HFFc6 (cell line): ENCODE measurements at places on chromosomes 12 and 14. TPM values are rescaled to one million over a fixed set of nuclear protein-coding genes. Genes with fewer than 3 reads are reported as not detected.

DNA sequence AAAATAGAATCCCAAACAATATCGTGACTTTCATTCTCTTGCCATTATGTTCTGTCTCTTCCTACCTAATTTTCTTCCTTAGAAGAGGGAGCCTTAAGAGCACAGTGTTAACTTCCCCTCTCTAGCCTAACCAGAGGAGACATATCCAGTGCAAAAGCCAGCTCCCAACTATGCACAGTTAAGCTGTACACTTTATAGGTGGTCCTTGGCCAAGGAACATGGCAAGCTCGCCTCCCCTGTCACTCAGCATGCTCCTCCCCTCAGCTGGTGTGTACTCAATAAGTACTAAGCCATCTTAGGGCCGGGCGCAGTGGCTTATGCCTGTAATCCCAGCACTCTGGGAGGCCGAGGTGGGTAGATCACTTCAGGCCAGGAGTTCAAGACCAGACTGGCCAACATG lies 255.1 kb upstream of the TMPO start:
- H3K36me3 ChIP-seq: no peaks in the 10 kb centered on the region
- DNase-seq: no peak
- H3K27ac ChIP-seq: no peak overlapping the region
- H3K27me3 ChIP-seq: no peaks in the 10 kb centered on the region
- H3K4me3 ChIP-seq: no peak overlapping the region

Gene KLRC1
- not detected in 3 replicates for total RNA-seq

Gene KHNYN
- total RNA-seq: 27.9 to 30.9 TPM (median 29.2 TPM) in 3 replicates

Gene PAWR
- 72.3 to 89.4 TPM (median 82.0 TPM) in 3 replicates for total RNA-seq

Gene MYF5
- not detected in 3 replicates for total RNA-seq

- H3K27me3 ChIP-seq: no peaks in the 10 kb centered on the region
- H3K4me1 ChIP-seq: peaks cover 15% of the 10 kb centered on the region
- no peak overlapping the region for H3K4me3 ChIP-seq
- no peak overlapping the region for H3K27ac ChIP-seq
These were observed 48.5 kb downstream of the SAV1 start for GRCh38 chr14:50619569-50620141.

GRCh38 chr12:55065535-55065934 lies 45.8 kb downstream of the NEUROD4 start:
- no peaks in the 10 kb centered on the region for H3K4me1 ChIP-seq
- H3K27ac ChIP-seq: no peak overlapping the region
- H3K4me3 ChIP-seq: no peak overlapping the region

Gene ATP23
- total RNA-seq: 2.8 to 5.4 TPM (median 4.0 TPM) in 3 replicates

GRCh38 chr14:82872494-82872893 lies 1338.8 kb upstream of the SEL1L start:
- peaks cover 2% of the 10 kb centered on the region; the same call in 1 of the 2 replicates for H3K27me3 ChIP-seq
- no peak overlapping the region for H3K4me3 ChIP-seq
- DNase-seq: no peak
- H3K4me1 ChIP-seq: no peaks in the 10 kb centered on the region

Gene CLEC4A
- total RNA-seq: 0.18 to 0.44 TPM (median 0.36 TPM) in 3 replicates

Gene TPPP2
- not detected in 3 replicates for total RNA-seq

DNA sequence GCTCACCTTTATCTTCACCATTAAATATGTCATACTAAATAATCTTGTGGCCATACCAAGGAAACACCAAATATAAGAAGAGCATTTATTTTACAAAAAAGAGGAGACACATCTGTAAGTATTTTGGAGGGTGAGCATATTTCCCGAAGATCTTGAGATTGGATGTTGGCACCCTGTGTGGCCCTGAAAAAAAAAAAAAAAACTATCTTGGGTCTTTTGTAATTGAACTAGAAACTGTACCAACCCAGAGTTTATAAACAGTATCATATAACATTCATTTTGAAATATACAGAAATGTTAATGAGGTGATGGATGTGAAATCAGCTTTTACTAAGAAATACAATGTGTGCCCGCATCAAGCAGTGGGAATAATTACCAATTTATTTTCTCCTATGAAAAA lies 104.0 kb upstream of the FRMD6 start:
- peaks cover 79% of the 10 kb centered on the region for H3K4me1 ChIP-seq
- no peaks in the 10 kb centered on the region for H3K27me3 ChIP-seq
- peak overlapping the region; percentile 91 for H3K27ac ChIP-seq
- H3K36me3 ChIP-seq: peaks cover 15% of the 10 kb centered on the region
- peak overlapping the region; percentile 74 for H3K4me3 ChIP-seq

Gene TAC3
- not detected in 3 replicates for total RNA-seq

Gene SVOP
- not detected in 3 replicates for total RNA-seq

DNA sequence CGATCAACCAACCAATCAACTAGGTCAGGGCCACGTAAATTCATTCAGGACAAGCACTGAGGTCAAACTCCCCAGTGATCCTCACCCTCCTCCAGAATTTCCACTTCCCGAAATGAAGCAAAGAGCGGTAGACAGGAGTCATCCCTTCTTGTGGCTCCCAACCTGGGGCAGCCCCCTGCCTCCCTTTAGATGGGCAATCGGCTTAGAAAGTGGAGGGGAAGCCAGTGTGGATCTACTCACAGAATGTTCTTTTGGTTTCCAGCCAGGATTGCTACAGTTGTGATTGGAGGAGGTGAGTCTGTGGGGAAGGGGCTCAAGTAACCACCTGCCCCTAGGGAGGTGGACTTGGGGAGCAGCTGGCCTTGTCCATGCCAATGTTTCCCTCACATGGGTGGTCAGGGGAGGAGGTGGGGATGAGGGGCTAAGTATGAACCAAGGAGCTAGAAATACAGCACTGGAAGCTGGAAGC lies 4.1 kb downstream of the IFI27 start:
- H3K27me3 ChIP-seq: peaks cover 19% of the 10 kb centered on the region
- no peak for DNase-seq
- no peak overlapping the region for H3K4me3 ChIP-seq
- H3K4me1 ChIP-seq: peaks cover 17% of the 10 kb centered on the region

DNA sequence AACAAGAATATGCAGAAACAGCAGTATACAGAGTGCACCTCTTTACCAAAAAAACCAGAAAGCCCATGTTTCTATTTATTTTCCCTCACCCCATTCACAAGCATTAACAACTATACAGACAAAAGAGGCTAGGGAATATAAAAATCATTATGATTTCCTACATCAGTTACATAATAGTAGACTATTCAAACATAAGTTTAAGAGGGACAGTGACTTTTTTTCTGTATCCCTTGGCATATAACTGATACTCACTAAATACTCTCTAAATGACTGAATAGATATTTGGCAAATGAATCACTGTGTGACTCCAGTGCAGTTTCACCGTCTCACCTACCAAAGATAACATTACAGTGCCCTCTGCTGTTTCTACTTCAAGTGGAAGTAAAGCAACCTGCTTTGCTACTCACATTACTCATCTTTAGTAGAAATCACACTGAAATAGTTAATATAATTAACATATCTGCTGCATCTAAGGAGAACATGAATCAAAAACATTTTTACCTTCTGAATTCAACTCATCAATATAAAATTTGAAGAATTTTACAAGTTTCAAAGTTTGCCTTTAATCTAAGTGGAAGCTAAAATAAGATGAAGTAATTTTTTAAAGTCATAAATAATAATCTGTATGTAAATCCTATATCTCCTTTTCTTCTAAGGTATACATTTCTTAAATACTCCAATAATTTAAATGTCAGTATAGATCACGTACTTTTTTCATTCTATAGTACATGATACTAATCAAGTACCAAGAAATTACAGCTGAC lies 103.8 kb downstream of the OSBPL8 start:
- H3K4me3 ChIP-seq: peak overlapping the region; percentile 47; the same call in 1 of the 2 replicates
- peaks cover 49% of the 10 kb centered on the region for H3K4me1 ChIP-seq
- H3K27ac ChIP-seq: peak overlapping the region; percentile 74
- H3K27me3 ChIP-seq: no peaks in the 10 kb centered on the region
- H3K36me3 ChIP-seq: peaks cover 8% of the 10 kb centered on the region

GRCh38 chr12:101459642-101460346 lies 15.3 kb upstream of the SPIC start:
- DNase-seq: peak; percentile 8
- H3K4me3 ChIP-seq: peak overlapping the region; percentile 19; the same call in 1 of the 2 replicates
- no peaks in the 10 kb centered on the region for H3K36me3 ChIP-seq
- peaks cover 2% of the 10 kb centered on the region; the same call in 1 of the 2 replicates for H3K27me3 ChIP-seq

Gene ALDH2
- total RNA-seq: 15.7 to 41.6 TPM (median 40.8 TPM) in 3 replicates

- peaks cover 12% of the 10 kb centered on the region for H3K36me3 ChIP-seq
- H3K27me3 ChIP-seq: peaks cover 7% of the 10 kb centered on the region
- peaks cover 32% of the 10 kb centered on the region for H3K4me1 ChIP-seq
- no peak overlapping the region; the same call in 1 of the 2 replicates for H3K4me3 ChIP-seq
- DNase-seq: peak; percentile 47
These were observed 59.1 kb upstream of the GNPNAT1 start for GRCh38 chr14:52850451-52850909.

Gene MYRFL
- not detected in 3 replicates for total RNA-seq

Gene FGF23
- total RNA-seq: not detected in 3 replicates

DNA sequence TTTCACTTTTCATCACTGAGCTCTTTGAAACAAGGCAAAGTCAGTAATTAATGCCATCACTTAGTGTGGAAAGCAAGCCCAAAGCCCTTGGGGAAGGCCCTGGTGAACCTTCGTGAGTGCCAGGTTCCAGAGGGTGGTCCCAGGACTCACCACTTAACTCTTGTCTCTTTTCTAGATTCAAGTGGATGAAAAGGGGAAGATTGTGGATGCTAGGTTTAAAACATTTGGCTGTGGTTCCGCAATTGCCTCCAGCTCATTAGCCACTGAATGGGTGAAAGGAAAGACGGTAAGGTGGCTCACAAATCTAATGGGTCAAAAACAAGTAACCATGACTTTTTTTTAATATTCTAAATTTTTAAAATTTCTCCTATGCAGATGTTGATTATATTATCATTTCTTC lies 2.8 kb downstream of the ISCU start:
- H3K27me3 ChIP-seq: peaks cover 3% of the 10 kb centered on the region; the same call in 1 of the 2 replicates
- peaks cover 20% of the 10 kb centered on the region for H3K36me3 ChIP-seq
- H3K27ac ChIP-seq: no peak overlapping the region
- H3K4me1 ChIP-seq: peaks cover 46% of the 10 kb centered on the region
- DNase-seq: no peak

DNA sequence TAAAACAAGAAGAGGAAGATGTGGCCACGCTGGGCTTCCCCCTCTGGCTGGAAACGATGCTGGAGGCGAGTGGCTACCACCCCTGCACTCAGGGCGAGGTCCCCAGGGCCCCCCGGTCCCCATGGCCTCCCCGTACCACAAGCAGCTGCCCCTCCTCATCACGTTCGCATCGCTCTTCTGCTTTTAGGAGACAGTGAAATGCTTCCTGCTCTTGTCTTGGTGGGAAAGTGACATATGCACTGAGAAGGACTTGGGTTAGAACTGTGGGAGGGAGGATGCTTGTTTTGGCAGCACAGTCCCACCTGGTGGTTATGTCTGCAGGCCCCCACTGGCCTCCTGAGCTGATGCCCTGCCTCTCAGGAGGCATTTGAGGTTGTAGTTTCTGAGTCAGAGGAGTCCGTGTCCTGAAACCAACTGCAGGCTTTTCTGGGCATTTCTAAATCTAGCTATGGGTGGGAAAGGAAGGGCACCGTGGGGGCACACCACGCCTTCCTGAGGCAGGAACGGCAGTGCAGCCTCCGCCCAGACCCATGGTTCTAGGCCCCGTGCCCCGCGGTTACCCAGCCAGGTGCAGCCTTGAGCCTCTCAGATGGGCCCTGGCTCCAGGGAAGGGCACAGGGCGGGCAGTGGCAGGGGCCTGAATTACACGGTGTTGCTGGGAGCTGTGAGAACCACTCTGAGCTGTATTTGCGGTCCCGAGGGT lies 139.3 kb downstream of the ADGRD1 start:
- no peak overlapping the region for H3K4me3 ChIP-seq
- H3K27me3 ChIP-seq: no peaks in the 10 kb centered on the region
- DNase-seq: no peak
- H3K36me3 ChIP-seq: peaks cover 6% of the 10 kb centered on the region
- no peak overlapping the region for H3K27ac ChIP-seq
- H3K4me1 ChIP-seq: no peaks in the 10 kb centered on the region

DNA sequence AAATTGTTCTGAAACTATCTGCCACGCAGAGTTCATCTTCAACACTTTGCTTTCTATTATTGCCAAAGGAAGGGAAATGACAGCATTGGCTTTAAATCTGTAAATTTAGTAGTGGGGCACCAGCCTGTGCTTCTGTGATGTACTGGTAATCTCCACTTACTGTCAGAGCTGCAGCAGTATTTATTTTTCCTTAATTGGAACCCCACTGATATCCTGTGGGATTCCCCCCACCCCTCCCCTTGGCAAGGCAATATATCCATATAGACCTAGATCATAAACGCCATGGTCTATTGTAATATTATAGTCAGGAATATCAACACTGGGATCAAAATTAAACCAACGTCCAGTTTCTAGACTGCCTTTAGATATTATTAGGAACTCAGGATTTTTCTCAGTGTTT lies 96.7 kb downstream of the RMST start:
- H3K27me3 ChIP-seq: no peaks in the 10 kb centered on the region
- H3K4me1 ChIP-seq: no peaks in the 10 kb centered on the region

DNA sequence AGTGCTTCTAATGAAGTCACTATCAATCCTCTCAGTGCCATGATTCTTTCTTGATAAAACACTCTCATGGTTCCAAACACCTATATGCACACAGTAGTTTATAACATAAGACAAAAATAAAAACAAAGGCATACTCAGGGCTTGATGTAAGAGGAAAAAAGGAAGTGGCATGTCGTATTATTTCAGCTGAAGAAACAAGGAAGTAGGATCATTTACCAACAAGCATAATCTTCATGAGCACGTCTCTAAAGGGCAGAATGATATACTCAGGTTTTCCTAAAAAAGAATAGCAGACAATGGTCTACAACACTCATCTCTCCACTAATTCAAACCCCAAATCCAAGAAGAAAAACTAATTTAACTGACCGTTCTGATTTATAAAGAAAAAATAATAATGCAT lies 33.9 kb downstream of the NUMB start:
- DNase-seq: no peak
- no peaks in the 10 kb centered on the region for H3K27me3 ChIP-seq
- peaks cover 43% of the 10 kb centered on the region for H3K4me1 ChIP-seq

GRCh38 chr14:75311356-75311755 lies 32.7 kb downstream of the FOS start:
- H3K27me3 ChIP-seq: peaks cover 36% of the 10 kb centered on the region
- no peaks in the 10 kb centered on the region for H3K36me3 ChIP-seq
- peak overlapping the region; percentile 44 for H3K27ac ChIP-seq

GRCh38 chr12:5809586-5809985 lies 135.5 kb downstream of the ANO2 start:
- no peaks in the 10 kb centered on the region for H3K36me3 ChIP-seq
- H3K4me1 ChIP-seq: peaks cover 41% of the 10 kb centered on the region
- DNase-seq: no peak
- H3K4me3 ChIP-seq: no peak overlapping the region; the same call in 1 of the 2 replicates
- H3K27ac ChIP-seq: 0 out of 2 replicates have a peak overlapping the region, but pooled peaks have one; percentile 20

DNA sequence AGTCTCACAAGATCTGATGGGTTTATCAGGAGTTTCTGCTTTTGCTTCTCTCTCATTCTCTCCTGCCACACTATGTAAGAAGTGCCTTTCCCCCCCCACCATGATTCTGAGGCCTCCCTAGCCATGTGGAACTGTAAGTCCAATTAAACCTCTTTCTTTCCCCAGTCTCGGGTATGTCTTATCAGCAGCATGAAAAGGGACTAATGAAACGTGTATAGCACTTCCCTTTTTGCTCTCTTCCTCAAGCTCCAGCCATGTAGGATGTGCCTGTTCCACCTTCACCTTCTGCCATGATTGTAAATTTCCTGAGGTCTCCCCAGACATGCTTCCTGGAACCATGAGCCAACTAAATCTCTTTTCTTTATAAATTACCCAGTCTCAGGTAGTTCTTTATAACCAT lies 7.0 kb upstream of the CRACR2A start:
- peaks cover 37% of the 10 kb centered on the region for H3K27me3 ChIP-seq
- H3K4me1 ChIP-seq: no peaks in the 10 kb centered on the region
- DNase-seq: no peak
- H3K4me3 ChIP-seq: no peak overlapping the region
- H3K27ac ChIP-seq: no peak overlapping the region
